Activated CD4-positive, alpha-beta T cell treated with anti-CD3 and anti-CD28 coated beads for 1 hour (primary cell): ENCODE measurements at places on chromosomes 4 and X.
A peak's percentile ranks its signal among the peaks of the same experiment; 100 is the strongest.

- DNase-seq: no peak
Measured at GRCh38 chr4:183337833-183338232, 15.6 kb upstream of the CLDN24 start.

DNA sequence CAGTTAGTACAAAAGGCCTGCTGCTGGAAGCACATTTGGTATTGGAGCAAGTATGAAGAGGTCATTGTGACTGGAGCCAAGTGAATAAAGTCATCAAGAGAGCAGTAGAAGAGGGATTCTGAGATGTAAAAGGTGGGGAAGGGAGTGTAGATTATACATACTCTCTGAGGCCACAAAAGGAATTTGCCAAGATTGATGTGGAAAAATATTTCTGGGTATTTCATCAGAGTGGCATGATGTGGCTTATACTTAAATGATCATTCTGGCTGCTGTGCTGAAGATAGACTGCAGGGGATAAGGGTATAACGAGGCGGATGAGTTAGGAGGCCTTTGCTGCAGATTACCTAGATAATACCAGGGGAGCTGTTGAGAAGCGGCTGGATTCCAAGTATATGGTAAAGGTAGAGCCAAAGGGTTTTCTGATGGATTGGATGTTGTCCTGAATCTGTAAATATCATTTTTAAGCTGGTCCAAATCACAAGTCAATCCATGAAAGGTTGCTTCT is 231.8 kb upstream of the AGA start:
- no peak for DNase-seq

DNA sequence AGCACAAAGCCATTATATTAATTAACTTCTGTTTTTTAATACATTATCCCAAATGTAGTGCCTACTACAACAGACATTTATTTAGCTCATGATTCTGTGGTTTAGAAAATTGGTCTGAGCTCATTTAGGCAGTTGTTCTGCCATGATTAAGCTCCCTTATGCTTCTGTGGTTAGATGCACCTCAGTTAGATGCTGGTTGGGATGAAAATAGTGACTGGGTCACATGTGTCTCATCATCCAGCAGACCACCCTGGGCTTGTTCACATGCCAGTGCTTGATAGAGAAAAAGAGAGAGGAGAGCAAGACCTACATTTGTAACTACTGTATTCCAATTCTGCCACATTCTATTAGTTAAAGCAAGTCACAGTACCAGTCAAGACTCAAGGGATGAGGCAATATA is 376.4 kb upstream of the GNPDA2 start:
- no peak for DNase-seq

GRCh38 chrX:131330735-131331134 is 41.6 kb upstream of the IGSF1 start:
- no peak for DNase-seq

DNA sequence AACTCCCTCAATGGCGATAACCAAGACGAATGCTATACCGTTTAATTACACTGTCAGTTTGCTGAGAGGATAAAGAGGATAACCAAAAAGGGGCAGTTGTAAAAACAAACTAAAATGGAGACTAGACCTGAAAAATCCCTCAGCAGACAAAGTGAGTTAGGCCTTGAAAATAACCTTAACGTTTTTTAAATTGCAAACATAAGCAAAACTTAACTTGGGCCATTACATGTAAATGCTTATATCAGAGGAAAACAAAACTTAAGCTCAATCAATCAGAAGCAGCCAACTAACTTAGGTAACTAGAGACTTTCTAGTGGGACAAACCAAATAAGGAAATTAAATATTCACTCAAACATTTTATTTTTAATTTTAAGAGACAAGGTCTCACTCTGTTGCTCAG is 17.0 kb upstream of the TAPT1 start:
- DNase-seq: no peak

- DNase-seq: no peak
Measured at GRCh38 chr4:85826060-85826678, 351.2 kb downstream of the ARHGAP24 start.

DNA sequence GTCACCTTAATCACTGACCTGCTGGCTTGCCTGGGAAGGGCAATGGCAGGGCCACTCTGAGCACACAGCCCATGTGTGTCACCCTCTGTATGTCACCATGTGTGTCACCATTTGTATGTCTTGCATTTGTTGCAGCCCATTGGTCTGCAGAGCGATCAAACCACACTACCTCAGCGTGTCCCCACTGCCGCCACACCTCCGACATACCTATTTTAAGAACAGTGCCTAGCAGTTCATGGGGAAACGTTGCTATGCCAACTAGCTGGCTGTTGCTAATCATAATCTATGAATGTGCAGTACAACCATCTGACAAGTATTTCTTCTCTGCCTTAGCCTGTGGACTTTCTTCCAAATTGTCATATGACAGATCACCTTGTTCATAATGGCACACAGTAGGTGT is 8.0 kb upstream of the CRMP1 start:
- DNase-seq: no peak

DNA sequence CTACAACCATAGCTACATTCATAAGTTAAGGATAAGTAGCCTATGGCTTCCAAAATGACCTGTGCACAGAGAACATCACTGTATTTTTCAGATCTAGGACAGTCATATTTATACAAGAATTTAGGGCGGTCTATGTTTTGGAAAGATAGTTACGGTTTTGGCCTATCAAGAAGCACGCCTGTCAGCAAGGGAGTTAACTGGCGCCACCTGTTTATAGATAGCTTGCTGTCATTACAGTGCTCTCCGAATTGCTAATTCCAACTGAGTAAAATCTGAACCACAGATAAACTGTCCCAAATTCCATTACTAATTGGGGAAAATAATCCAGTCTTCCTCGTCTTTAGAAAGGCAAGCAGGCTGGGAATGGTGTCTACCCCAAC is 646 bp downstream of the ABCB7 start:
- no peak for DNase-seq

DNA sequence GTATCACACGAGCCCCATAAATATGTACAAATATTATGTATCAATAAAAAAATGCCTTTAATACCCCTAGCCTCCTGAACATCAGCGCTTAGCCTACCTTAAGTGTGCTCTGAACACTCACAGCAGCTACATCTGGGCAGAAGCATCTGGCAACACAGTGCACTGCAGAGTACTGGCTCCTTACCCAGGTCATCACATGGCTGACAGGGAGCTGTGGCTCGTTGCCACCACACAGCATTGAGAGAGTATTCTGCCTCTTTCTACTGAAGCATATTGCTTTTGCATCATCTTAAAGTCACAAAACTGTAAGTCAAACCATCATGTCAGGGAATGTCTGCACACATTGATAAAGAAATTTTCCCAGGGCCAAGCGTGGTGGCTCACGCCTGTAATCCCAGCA is 55.2 kb downstream of the TRIML1 start:
- DNase-seq: no peak

DNA sequence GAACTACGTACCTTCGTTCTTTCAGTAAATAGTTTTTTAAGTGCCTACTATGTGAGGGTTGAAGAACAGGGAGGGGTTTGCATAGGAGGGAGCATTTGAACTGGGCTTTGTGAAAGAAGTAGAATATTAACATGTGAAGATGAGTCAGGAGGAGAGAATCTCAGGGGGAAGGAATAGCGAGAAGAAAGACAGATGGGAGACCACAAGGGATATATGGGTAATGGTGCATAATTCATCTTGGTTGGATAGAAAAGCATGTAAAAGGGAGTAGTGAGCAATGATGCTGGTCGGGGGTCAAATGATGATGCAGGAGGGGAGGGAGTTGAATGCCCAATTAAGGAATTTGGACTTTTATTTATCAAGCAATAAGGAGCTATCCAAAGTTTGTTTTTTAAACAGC is 52.7 kb downstream of the TMEM164 start:
- DNase-seq: no peak

DNA sequence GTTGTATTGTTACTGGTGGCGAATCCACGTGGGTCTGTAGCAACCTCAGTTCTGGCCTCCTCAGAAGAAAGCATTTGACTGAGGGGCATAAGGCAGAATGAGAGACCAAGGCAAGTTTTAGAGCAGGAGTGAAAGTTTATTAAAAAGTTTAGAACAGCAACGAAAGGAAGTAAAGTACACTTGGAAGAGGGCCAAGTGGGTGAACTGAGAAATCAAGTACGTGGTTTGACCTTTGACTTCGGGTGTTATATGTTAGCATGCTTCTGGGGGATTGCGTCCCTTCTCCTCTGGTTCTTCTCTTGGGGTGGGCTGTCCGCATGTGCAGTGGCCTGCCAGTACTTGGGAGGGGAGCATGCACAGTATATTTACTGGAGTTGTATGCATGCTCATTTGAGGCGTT is 232.7 kb upstream of the GATB start:
- DNase-seq: no peak

DNA sequence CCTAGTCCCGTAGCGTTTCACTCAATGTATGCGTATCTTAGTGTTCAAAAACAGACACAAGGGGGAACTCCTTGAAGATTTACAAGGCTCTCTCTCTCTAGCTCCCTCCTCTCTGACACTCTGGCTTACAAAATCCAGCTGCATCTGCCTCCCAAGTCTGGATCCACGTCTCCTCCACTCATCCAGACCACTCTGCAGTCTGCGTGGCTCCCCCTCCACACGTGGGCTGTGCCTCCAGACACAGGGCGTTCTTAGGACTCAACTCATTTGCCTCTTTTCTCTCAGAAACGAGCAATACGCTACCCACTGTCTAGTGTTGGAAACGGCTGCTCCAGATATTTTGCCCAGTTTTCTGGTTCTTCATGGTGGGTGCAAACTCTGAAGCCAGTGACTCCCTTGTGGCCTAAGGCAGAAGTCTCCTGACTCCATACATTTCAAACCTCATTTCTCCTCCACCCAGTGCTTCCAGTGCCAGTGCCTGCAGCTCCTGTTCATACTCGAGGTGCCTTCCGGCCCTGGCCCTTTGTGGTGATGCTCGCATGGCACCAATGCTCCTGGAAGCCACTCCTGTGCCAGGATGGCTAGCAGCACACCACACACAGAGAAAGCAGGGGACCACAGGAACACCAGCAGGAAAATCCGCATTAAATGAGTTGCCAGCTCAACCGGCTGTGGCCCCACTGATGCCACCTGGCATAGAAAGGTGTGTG is 24.1 kb downstream of the NAT8L start:
- DNase-seq: peak; percentile 4

DNA sequence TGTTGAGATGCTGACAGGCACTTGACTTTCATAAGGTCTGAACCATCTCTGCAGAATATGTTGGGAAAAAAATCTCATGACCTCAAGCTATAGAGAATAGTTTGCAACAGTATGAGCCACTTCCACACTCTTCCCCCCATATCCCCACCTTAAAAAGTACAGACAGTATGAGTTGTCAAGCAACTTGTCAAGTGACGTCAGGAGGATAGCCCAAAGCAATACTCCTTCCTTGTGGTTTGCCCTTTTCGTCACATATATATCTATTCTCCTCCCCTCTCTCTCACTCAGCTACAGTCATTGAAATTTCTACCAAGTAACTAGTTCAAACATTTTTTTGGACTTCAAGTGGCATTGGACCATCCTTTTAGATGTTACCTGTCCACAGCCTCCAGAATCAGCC is 67.7 kb downstream of the MCF2 start:
- DNase-seq: no peak

- DNase-seq: no peak
Measured at GRCh38 chrX:42090395-42090794, 167.0 kb upstream of the CASK start.

DNA sequence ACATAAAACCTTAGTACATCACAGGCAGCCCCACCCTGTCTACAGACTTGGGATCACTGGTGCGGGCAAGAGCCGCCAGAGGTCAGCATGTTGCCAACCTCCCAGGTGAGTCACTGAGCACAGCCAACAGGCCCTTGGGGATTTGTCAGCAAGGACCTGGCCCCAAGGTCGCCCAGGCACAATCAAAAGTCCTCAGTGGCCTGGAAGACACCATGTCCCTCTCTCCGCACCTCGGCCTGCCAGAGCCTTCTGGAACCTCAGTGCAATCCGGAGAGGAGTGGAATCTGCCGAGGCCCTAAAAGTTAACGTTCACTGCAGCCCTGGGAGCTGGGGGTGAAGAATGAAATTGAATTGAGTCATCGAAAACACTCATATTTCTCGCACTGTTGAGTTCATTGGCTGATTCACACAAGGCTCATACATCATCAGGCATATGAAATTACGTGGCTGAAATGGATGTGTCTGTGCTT is 74.3 kb downstream of the WFS1 start:
- no peak for DNase-seq

DNA sequence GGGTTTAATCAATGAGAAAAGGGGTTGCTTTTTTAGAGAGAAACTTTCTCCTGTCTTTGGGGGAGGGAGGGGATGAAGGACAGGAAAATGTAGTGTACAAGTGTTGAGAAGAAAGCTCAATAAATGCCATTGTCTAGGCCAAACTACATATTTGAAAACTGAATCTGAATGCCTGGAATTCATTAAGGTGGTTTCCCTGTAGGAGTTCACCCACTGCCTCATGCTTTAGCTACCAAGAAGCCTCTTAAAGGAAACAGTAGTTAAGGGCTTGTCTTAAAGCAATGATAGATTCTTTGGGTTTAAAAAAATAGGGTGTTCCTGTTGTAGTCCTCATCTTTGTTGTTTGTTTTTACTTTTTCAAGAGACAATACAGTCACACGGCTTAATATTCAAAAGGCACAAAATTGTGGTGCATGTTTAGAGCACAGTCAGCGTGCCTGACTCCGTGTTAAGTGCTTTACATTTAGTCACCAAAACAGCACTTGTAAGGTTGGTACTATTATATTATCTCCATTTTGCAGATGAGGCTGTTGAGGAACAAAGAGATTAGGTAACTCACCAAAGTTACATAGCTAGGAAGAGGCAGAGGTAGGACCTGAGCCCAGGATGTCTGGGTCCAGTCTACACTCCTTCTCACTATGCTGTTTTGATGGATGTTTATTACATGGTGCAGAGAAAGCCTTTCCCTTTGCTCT is 46.0 kb downstream of the FNIP2 start:
- DNase-seq: no peak

- no peak for DNase-seq
Measured at GRCh38 chrX:106397788-106398538, 213.8 kb upstream of the RADX start.

- no peak for DNase-seq
Measured at GRCh38 chrX:42869659-42870476, 91.9 kb upstream of the PPP1R2C start.

DNA sequence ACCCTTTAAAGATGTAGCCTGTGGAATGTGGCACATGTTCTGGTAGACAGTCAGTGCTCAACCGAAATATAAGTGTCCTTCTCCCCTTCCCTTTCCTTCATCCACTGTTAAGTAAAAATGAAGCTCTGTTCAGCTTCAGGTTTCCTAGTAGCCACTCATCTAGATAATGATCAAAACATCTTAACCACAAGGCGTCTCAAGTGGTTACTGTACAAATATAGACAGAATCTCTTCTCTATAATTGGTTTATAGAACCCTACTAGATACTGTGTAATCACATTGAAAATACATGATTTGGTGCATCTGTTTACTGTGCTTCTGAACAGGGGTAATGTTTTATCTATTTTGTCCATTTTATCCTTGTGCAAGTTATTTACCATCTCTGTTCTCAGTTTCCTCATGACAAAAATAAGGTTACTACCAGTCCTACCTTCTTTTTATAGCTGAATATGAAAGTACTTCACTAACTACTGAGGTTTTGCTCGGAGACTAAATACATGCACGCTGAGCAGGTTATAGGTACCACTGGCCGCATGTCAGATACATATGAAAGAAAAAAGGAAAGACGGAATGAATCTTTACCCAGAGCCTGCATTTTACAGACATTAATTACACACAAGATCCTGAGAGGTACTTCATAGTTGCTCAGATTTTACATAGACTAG is 20.3 kb upstream of the SLC25A4 start:
- no peak for DNase-seq
